ENCODE measurements at places on chromosomes 13 and 19.

DNA sequence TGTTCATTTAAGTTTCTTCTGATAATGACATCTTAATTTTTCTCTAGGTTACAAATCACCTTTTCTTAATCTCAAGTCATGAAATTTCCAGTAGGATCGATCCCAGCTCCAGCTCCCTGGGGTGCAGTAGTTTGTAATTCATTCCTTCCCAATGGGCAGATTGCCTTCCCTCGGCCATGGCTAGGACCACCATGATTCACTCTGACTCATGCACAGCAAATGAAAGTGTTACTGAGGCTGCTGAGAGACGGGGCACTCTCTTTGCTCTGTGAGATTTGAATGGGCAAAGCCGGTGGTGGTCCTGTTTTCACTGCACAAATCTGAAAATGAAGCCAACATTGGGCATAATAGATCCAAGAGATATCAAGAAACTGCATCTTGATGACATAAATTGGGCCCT lies 202.8 kb upstream of the IRS2 start:
- no peak for DNase-seq

DNA sequence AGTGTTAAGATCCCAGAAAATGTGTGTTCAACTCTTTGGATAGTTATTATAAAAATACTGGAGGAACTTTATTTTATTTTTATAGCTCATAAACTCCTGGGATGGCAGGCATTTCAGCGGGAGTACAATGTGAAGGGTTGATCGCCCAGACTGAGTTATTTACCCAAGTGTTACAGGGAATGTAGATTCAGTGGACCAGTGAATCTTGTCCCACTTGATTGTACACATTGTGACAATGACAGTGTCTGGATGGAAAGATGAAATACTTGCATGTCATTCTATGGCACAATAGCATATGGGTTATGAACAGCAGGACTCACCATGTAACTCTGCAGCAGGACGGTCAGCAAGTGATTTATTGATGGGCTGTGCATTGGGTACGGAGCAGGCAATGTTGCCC lies 20.3 kb downstream of the OLFM4 start:
- DNase-seq, result no peak

DNA sequence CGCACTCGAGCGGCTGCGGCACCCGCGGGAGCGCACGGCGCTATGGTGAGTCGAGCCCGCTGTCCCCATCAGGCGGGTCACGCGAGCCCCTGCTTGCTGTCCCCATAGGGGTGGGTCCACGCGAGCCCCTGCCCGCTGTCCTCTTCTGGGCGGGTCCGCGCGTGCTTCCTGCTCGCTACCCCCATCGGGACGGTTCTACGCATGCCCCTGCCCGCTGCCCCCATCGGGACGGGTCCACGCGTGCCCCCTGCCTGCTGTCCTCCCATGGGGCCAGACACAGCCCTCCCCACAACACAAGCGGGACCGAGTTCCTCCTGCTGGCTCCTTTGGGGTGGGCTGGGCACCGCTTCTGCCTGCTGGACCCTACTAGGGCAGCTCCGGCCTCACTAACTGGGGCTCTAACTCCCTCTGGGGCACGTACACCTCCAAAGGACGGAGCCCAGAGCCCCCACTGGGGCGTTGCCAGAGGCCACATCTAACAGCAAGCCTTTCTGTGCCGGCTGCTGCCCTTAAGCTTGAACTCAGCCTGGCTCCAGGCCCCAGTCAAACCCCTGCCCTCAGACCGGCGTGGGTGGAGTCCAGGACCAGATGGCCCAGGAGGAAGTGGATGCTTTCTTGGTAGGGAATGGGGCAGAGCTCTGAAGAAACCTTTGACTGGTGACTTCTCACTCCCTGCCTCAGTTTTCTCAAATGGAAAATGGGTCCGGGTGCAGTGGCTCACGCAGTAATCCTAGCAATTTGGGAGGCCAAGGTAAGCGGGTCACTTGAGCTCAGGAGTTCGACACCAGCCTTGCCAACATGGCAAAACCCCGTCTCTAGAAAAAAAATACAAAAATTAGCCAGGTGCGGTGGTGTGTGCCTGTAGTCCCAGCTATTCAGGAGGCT lies 722 bp downstream of the COLGALT1 start:
- no peak for DNase-seq

DNA sequence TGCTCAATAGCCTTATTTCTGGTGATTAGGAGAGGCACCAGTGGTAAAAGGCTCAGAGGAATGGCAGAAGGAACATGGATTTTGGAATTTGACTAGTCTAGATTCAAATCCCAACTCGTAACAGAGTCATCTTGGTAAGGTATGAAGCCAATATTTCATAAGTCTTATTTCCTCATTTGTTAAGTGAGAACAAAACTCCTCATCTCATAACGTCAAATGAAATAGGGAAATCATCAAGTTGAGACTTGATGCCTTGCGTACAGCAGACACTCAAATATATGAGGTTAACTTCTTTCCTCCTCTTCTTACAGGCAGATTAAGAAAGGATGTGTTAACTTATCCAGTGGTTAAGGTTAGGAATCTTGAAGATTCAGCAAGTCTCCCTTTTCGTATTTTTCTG lies 189.2 kb downstream of the DLEU7 start:
- DNase-seq, result no peak

GRCh38 chr19:14843578-14843977 lies 5.1 kb downstream of the OR7A10 start:
- no peak for DNase-seq

DNA sequence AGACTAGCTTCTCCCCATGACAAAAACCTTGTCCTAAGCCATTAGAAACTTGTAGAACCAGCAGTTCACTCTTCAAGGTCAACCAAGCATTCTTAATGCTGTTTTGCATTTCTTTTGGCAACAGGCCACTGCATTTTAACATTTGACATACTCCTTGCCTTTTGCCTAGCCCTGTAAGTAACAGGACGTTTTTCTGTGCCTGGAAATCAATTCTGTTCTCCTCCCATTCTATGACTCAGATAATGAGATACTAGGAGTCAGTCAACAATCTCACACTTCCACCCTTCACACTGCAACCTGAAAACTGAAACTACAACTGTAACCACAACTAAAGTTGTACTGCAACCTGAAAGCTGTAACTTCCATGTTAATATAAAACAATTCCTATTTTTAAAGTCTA lies 268.7 kb downstream of the MZT1 start:
- DNase-seq, result no peak
